ENCODE measurements at places on chromosomes 12 and 14. TPM values are rescaled to one million over a fixed set of nuclear protein-coding genes. Genes with fewer than 3 reads are reported as not detected.

FZD10 gene
- total RNA-seq: not detected

KRT3 gene
- total RNA-seq: 0.24 TPM

NOS1 gene
- not detected for total RNA-seq

- no peak overlapping the region for H3K27ac ChIP-seq
- 0 out of 2 replicates have a peak, but pooled peaks cover 6% of the 10 kb centered on the region for H3K4me1 ChIP-seq
- DNase-seq: no peak
- H3K4me3 ChIP-seq: no peak overlapping the region
- no peaks in the 10 kb centered on the region for H3K36me3 ChIP-seq
Measured at GRCh38 chr12:40226705-40227104, 1.9 kb downstream of the LRRK2 start.

DNA sequence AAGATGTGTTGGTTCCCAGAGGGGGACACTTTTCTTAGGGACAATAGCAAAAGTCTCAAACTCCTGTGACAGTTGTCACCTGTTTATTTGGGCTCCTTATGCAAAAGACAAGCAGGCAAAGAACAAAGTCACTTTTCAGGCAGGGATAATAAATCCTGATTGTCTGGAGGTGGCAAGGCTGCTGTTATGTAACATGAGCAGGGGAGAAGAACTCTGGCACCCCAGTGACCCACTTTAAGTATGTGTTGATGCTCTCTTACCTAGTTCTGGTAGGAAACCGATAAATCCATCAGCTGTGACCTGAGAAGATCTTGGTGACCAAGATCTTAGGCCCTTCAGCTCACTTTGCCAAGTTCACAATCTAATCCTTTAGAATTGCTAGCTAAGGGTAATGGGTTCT lies 17.4 kb downstream of the MDGA2 start:
- H3K27me3 ChIP-seq: no peaks in the 10 kb centered on the region
- no peak for DNase-seq
- no peaks in the 10 kb centered on the region for H3K4me1 ChIP-seq
- no peak overlapping the region for H3K4me3 ChIP-seq

All from PC-9 (cell line).